Activated naive CD4-positive, alpha-beta T cell (primary cell): ENCODE measurements at places on chromosomes 11 and 22.

DNA sequence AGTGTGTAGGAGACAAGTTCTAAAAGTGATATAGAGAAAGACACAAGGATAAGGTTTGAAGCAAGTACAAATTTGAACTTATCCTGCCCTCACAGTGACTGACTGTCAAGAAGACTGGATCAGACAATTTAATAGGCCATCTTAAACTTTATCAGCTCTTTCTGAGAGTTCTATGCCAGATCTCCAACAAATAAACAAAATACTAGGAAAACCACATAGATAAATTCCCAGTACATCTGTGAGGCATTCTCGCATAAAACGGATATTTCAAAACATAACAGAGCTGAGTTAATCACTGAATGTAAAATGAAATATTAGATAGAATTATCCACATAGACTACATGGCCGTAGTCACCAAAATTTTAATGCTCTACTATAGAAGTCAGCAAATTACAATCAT is 120.9 kb upstream of the LUZP2 start:
- DNase-seq: no peak

DNA sequence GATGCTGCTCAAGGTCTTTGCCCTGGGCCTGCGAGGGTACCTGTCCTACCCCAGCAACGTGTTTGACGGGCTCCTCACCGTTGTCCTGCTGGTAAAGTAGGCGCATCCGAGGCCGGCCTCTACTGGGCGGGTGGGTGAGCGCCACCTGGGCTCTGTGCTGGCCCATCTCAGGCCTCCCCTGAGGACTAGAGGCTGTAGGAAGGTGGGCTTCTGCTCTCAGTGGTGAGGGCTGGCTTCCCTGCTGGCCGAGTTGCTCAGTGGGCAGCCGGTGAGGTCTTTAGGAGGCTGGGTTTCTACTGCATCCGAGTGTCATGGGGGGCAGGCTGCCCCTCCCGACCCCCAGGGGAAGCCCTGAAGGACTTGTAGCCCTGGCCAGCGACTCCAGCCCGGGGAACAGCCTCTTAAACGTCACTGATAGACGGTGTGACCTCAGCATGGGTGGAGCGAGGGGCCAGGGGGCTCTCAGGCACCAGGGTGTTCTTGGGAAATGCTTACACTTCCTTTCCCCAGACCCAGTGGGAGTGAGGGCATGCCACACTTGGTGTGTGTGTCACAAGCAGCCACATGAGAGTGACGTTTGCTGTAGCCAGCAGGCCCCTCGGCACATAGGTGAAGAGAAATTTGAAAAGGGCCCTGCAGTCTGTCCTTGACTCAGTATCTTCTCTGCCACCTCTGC is 30.3 kb downstream of the TPCN2 start:
- DNase-seq: no peak

GRCh38 chr22:29208879-29209623 is 3.4 kb downstream of the EMID1 start:
- DNase-seq: no peak

GRCh38 chr11:35624316-35624715 is 6.1 kb downstream of the FJX1 start:
- DNase-seq: no peak

GRCh38 chr11:85974122-85974521 is 94.8 kb downstream of the PICALM start:
- DNase-seq: no peak

GRCh38 chr11:14163576-14163975 is 195.4 kb downstream of the RRAS2 start:
- no peak for DNase-seq

GRCh38 chr11:9765320-9766101 is 101.6 kb downstream of the SWAP70 start:
- DNase-seq: no peak

GRCh38 chr11:41578421-41579051 is 119.1 kb upstream of the LRRC4C start:
- DNase-seq: no peak

DNA sequence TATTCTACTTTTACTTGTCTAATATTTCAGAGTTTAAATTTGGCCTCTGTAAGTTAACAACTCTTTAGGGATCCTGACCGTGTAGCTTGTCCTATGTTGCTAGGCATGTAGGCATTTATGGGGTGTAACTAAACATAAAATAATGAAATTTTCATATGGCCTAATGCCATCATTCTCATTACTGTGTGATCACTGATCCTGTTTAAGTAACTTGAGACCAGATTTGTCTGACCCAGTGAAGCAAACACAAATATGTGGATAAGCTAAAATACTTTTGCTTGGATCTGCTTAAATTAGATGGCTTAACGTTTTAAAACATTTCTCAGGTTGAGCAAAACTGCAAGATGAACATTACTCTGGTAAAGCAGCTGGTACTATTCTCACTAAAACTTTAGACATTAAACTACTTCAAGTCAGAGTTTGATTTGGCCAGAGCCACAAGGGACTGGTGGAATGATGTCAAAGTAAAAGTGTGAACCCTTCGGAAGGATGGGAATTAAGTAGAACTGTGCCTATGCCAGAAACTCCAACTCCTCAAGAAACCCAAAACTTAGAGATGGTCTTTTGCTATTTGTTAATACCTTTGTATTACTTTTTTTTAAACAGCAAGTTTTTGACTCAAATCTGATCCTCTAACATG is 12.5 kb downstream of the QSER1 start:
- no peak for DNase-seq

DNA sequence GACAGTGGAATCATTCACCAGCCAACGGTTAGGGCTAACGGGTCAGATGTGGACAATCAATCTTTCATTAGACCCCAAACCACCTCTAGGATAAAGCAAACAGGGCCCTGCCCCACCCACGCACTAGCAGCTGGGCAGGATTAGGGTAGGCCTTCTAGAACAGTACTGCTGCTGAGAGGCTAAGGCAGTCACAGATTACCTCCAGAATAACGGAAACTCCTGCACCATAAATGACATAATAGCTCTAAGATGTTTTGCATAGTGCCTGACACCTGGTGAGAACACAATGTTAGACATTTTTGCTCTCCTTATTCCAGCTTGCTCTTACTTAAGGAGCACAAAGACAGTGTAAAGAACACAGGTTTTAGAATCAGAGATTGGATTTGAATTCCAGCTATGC is 1.8 kb downstream of the SYTL2 start:
- no peak for DNase-seq

DNA sequence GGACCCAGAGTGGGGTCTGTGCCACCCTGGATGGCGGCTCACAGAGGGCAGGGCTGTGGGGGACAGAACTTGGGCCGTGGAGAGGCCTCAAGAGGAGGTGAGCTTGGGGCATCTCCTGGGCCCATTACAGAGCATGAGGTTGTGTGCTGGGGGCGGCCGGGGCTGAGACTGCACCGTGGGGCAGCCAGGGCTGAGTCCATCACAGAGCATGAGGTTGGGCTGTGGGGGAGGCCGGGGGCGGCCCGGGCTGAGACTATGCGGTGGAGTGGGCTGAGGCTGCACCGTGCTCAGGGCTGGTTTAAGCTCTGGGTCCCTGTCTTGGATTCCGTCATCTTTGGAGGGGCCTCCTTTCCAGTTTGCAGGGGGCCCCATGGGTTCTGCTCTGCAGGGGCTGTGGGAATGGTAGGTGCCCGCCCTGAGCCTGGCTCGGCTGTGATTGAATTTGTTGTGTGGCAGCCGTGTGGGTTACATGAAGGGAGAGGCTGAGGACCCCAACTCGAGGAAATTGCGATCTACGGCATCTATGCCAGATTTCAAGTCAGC is 38.1 kb upstream of the MUC5AC start:
- no peak for DNase-seq

DNA sequence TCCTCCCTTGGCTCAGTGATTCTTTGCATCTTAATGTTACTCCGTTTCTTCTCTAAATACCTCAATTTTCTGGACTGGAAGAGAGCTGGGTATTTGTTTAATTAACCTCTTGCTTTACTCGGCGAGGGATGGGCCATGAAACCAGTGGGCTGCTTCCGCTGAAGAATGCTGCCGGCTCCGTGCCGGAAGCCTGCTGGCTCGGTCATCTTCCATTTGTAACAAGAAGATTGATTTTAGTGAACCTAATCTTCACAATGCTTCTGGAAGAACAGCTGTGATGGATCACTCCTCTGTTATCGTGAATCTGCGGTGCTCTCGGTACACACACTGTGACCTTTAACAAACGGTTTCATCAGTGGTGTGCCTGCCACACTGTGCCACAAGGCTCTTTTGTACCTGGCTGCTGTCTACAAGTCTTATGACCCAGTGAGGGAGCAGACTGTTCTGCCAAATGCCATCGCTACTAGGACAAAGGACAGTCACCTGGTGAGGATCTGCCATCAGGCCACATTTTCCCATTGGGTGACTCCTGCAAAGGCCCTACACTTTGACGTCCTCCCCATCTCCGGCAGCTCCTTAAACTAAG is 25.3 kb upstream of the PARVB start:
- DNase-seq: no peak

- no peak for DNase-seq
Measured at GRCh38 chr11:63970902-63971301, 3.5 kb upstream of the COX8A start.

- DNase-seq: no peak
Measured at GRCh38 chr22:25903294-25903693, 161.3 kb downstream of the MYO18B start.

DNA sequence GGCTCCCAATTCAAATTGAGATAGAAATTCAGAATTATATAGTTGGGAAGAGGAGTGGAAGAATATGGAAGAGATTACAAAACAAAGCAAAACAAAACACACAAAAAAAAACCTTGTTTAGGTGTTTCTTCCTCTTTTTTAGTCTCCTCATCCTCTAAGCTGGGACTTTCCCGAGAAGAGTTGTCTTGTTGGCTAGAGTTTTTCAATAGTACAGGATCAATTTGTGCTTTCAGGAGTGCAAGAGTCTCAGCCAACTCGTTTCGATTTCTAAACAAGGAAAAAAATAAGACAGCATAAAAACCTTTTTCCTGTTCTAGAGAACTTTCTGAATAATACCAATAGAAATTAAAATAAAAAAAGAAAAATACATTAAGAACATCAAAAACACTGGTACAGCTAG is 87.8 kb upstream of the CLNS1A start:
- DNase-seq: no peak

DNA sequence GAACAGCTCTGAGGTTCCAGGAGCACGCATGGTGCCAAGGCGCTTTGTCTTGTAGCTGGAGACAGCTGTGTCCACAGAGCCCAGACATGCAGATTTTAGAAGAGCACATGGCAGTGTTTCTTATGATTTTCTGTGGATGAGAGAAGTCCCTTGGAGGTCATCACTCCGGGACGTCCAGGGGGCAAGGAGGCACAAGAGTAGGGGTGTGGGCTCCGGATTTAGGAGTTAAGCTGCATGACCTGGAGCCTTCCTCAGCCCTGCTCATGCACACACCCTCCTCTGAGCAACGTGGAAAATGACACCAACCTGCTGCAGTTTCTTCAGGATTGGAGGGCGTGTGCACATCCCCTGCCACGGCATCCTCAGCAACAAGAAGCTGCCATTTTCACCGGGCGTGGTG is 1286.7 kb downstream of the TBC1D22A start:
- no peak for DNase-seq
